CD8-positive, alpha-beta memory T cell (primary cell): ENCODE measurements at places on chromosomes 5 and 9. TPM values are rescaled to one million over a fixed set of nuclear protein-coding genes. Genes with fewer than 3 reads are reported as not detected.

Gene SHC3
- not detected for polyA plus RNA-seq

Gene DRD1
- not detected for polyA plus RNA-seq

Gene TMOD1
- 1.3 TPM for polyA plus RNA-seq

GRCh38 chr5:10800852-10801251 lies 39.8 kb upstream of the DAP start:
- no peak for DNase-seq
- H3K27ac ChIP-seq = no peak overlapping the region
- H3K36me3 ChIP-seq = no peaks in the 10 kb centered on the region
- no peaks in the 10 kb centered on the region for H3K27me3 ChIP-seq
- H3K4me1 ChIP-seq = no peaks in the 10 kb centered on the region
- H3K4me3 ChIP-seq = no peak overlapping the region

DNA sequence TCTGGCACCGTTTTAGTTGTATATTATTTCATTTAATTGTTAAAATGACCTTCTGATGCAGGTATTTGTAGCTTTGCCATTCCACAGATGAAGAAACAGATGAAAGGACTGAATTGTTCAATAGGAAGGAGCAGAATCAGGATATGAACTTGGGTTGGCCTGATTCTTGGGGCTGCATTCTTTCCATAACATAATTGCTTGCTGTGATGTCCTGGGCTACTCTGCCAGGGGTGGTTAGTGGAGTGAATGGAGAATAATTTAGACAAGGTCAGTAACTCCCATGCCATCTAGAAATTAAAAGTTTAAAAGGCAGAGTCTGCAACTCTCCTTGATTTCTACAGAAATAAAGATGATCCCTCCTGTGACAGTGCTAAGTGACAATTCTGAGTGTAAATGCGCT lies 15.9 kb downstream of the TLR4 start:
- H3K36me3 ChIP-seq = no peaks in the 10 kb centered on the region
- H3K27ac ChIP-seq = no peak overlapping the region
- no peak for DNase-seq
- H3K4me3 ChIP-seq = no peak overlapping the region
- H3K27me3 ChIP-seq = no peaks in the 10 kb centered on the region

GRCh38 chr5:51302343-51302742 lies 80.9 kb upstream of the ISL1 start:
- no peaks in the 10 kb centered on the region for H3K27me3 ChIP-seq
- no peak overlapping the region for H3K27ac ChIP-seq
- DNase-seq = no peak
- no peaks in the 10 kb centered on the region for H3K4me1 ChIP-seq

- H3K27me3 ChIP-seq = no peaks in the 10 kb centered on the region
- no peak for DNase-seq
- peaks cover 4% of the 10 kb centered on the region for H3K4me1 ChIP-seq
Measured at GRCh38 chr5:138745268-138745667, 8.0 kb upstream of the CTNNA1 start.

DNA sequence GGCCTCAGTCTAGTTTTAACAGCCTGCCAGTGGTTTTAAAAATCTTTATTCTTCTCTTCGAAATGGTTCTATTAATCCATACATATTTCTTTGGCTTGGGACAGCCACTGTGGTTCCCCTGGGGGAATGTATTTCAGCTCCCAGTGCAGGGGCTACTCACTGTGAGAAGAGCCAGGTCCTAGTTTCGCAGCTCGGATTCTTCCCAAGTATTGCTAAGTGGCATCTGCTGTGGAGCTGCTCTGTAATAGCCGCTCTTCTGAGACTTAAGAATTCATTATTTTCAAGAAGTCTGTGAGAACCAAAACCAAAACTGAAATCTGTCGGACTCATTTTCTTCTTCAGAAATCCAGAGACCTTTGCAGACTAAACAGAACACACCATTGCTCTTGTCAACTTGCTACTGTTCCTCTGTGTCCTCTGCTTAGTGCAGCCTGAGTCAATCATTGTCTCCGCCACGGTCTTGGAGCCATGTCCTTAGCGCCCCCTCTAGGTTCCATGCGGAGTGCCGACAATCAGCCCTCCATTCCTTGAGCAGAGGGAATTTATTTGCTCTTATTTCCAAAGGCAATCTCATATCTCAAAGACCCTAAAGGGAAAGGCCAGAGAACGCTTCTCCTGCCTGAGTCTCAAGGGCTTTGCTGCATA lies 478.2 kb downstream of the SPATA31D1 start:
- no peaks in the 10 kb centered on the region for H3K4me1 ChIP-seq
- DNase-seq = no peak
- no peaks in the 10 kb centered on the region for H3K27me3 ChIP-seq
- H3K36me3 ChIP-seq = no peaks in the 10 kb centered on the region
- H3K4me3 ChIP-seq = no peak overlapping the region

DNA sequence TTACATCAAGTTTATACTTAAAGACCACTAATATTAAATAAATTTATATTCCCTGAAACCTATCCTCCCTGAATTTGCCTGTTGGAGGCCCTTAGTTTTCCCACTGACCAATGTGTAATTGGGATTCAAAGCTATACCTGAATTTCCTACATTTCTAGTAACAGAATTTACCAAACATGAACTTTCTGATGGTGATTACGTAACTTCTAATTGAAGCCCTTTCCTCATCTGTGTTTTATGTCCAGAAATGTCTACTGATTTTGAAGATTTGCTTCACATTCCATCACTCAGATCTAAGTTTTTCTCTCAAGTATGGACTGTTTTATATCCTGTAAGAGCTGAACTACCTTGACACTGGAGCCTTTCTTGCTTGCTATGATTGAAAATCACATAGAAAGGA lies 12.8 kb downstream of the ZFP62 start:
- H3K36me3 ChIP-seq = peaks cover 25% of the 10 kb centered on the region
- no peak for DNase-seq
- H3K4me3 ChIP-seq = no peak overlapping the region
- H3K27ac ChIP-seq = no peak overlapping the region
- no peaks in the 10 kb centered on the region for H3K27me3 ChIP-seq

GRCh38 chr9:86219606-86220005 lies 39.9 kb downstream of the C9orf153 start:
- no peaks in the 10 kb centered on the region for H3K36me3 ChIP-seq
- no peak overlapping the region for H3K27ac ChIP-seq
- no peaks in the 10 kb centered on the region for H3K27me3 ChIP-seq
- no peak overlapping the region for H3K4me3 ChIP-seq

DNA sequence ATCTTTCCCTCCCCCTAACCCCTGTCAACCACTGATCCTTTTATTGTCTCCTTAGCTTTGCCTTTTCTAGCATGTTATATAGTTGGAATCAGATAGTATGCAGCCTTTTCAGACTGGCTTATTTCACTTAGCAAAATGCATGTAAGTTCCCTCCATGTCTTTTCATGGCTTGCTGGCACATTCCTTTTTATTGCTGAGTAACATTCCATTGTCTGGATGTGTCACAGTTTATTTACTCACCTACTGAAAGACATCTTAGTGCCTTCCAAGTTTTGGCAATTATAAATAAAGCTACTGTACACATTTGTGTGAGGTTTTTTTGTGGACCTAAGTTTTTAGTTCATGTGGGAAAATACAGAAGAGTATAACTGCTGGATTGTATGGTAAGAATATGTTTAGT lies 230.1 kb downstream of the PBX3 start:
- H3K4me3 ChIP-seq = no peak overlapping the region
- no peaks in the 10 kb centered on the region for H3K4me1 ChIP-seq
- H3K36me3 ChIP-seq = no peaks in the 10 kb centered on the region

GRCh38 chr5:173614591-173614990 lies 1.9 kb downstream of the BOD1 start:
- H3K27me3 ChIP-seq = no peaks in the 10 kb centered on the region
- H3K4me1 ChIP-seq = peaks cover 30% of the 10 kb centered on the region
- H3K27ac ChIP-seq = no peak overlapping the region
- H3K36me3 ChIP-seq = peaks cover 19% of the 10 kb centered on the region
- H3K4me3 ChIP-seq = no peak overlapping the region
- DNase-seq = no peak

DNA sequence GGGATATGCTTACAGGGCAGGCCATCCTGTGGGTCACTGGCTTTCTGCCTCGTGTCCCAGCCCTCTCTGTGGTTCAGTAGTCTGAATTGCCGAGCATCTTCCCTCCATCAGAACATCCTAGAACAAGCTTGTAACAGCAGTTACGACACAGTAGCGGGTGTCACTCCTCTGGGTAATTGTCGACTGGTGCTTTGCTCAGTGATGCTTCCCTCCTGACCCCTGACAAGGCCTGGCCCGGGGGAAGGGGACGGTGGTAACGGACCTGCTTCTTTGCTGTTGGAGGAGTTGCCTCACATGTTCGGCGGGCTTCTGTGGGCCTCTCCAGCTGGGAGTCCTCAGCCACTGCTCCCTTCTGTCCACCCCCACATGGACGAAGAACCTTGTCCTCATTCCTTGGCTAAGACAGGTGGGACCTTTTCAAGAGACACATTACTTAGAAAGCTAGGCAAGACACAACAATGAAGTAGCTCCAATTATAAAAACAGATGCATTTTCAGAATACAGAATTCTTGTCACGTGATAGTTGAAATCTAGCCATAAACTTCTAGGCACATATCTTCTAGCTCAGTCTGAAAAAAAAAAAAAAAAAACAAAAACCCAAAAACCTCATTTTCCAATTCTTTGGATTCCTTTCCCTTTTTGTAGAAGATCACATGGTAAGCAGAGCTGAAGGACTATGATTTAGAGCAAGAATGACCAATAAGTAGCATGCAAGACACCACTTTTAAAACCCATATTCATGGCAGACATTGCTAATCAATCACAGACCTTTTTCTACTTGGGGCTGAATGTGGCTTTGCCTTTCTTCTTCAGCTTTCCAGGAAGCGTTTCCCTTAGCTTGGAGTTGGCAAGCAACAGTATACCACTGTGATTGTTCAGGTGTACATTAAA lies 25.0 kb downstream of the HMCN2 start:
- H3K36me3 ChIP-seq = no peaks in the 10 kb centered on the region
- DNase-seq = no peak
- no peaks in the 10 kb centered on the region for H3K4me1 ChIP-seq
- H3K27me3 ChIP-seq = no peaks in the 10 kb centered on the region

GRCh38 chr5:56808211-56808610 lies 7.1 kb upstream of the MAP3K1 start:
- H3K27me3 ChIP-seq = no peaks in the 10 kb centered on the region
- no peaks in the 10 kb centered on the region for H3K4me1 ChIP-seq
- H3K4me3 ChIP-seq = no peak overlapping the region
- no peak overlapping the region for H3K27ac ChIP-seq
- no peak for DNase-seq
- no peaks in the 10 kb centered on the region for H3K36me3 ChIP-seq

GRCh38 chr5:180785794-180786221 lies 16.8 kb downstream of the MGAT1 start:
- H3K27me3 ChIP-seq = no peaks in the 10 kb centered on the region
- peaks cover 3% of the 10 kb centered on the region for H3K36me3 ChIP-seq
- no peak overlapping the region for H3K27ac ChIP-seq
- H3K4me3 ChIP-seq = no peak overlapping the region
- H3K4me1 ChIP-seq = no peaks in the 10 kb centered on the region
- no peak for DNase-seq

GRCh38 chr5:110053205-110053604 lies 363.5 kb downstream of the MAN2A1 start:
- H3K27ac ChIP-seq = no peak overlapping the region
- H3K27me3 ChIP-seq = no peaks in the 10 kb centered on the region
- H3K4me3 ChIP-seq = no peak overlapping the region
- H3K4me1 ChIP-seq = peaks cover 26% of the 10 kb centered on the region

DNA sequence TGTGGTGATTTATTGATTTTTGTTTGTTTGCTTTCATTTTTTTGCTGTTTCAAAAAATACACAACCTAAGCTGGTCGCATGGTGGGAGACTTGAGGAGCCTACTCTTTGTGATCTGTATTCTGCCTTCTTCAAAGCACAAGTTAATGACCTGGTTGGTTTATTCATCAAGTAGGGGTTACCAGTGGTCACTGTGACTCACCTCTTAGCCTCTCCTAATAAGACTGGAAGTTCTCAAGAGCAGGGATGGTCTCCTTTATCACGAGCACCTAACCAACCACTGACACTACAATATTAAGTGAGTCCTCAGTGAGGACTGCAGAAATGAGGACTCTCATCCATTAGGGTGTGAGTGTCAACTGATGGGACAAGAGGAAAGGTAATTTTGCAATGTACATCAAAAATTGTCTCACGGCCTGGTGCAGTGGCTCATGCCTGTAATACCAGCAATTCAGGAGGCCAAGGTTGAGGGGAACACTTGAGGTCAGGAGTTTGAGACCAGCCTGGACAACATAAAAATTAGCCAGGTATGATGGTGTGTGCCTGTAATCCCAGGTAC lies 13.6 kb upstream of the MTMR12 start:
- no peak for DNase-seq
- no peak overlapping the region for H3K4me3 ChIP-seq
- H3K36me3 ChIP-seq = no peaks in the 10 kb centered on the region
- no peaks in the 10 kb centered on the region for H3K4me1 ChIP-seq
- no peak overlapping the region for H3K27ac ChIP-seq

GRCh38 chr5:21063146-21063545 lies 1075.1 kb upstream of the CDH18 start:
- H3K27ac ChIP-seq = no peak overlapping the region
- no peaks in the 10 kb centered on the region for H3K36me3 ChIP-seq
- no peak overlapping the region for H3K4me3 ChIP-seq

- H3K4me3 ChIP-seq = no peak overlapping the region
- H3K27ac ChIP-seq = no peak overlapping the region
- no peak for DNase-seq
- peaks cover 50% of the 10 kb centered on the region for H3K4me1 ChIP-seq
- no peaks in the 10 kb centered on the region for H3K27me3 ChIP-seq
Measured at GRCh38 chr5:157292599-157292998, 26.7 kb downstream of the CYFIP2 start.
